Caco-2 (cell line): ENCODE measurements at places on chromosomes 7 and 10. TPM values are rescaled to one million over a fixed set of nuclear protein-coding genes. Genes with fewer than 3 reads are reported as not detected.

DNA sequence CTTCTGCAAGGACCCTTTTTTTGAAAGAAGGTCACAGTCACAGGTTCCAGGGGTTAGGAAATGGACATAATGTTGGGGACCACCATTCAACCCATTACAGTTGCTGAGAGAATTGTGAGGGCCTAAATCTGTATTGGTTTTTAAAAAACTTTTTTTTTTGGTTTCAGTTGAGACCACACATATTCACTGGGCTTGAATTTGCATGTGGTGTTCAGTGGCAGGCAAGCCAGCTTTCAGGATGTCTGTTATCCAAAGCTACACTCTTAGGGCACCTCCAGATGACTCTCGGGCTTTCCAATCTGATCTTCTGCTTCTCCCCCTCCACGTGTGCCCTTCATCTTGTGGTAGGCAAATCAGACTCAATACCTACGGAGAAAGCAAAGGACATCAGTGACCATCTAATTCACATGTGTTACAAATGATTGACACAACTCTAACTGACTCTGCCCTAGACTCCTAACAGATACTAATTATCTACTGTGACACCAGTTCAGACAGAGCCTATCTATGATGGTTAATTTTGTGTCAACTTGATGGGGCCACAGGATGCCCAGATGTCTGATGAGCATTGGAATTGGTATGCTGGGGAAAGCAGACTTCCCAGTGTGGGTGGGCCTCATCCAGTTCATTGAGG lies 93.3 kb upstream of the ELMO1 start:
- H3K4me1 ChIP-seq, result no peaks in the 10 kb centered on the region
- H3K36me3 ChIP-seq, result no peaks in the 10 kb centered on the region
- H3K4me3 ChIP-seq, result no peak overlapping the region
- no peak for DNase-seq
- H3K27ac ChIP-seq, result no peak overlapping the region

DNA sequence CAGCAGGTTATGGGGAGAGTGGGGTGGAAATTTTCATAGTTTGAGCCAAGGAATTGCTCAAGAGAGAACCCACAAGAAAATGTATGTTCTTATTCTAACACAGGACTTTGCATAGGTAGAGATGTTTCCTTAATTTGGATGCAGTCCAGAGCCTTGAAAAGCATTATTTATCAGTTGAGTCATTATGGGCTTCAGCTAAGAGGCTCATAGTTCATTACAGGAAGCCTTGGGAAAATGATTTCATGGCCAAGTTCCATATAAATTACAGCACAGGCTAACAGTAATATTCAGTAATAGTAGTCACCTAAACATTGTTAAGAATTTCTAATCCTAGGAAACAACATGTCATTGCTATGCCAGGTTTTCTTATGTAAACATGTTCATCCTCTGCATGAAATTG lies 131.1 kb upstream of the PTPRZ1 start:
- no peak overlapping the region for H3K27ac ChIP-seq
- DNase-seq, result no peak
- no peaks in the 10 kb centered on the region for H3K36me3 ChIP-seq
- H3K4me1 ChIP-seq, result no peaks in the 10 kb centered on the region
- no peak overlapping the region for H3K4me3 ChIP-seq

- no peaks in the 10 kb centered on the region for H3K36me3 ChIP-seq
- peak; percentile 75 for DNase-seq
- H3K4me3 ChIP-seq, result peak overlapping the region; percentile 21
- no peak overlapping the region for H3K27ac ChIP-seq
Measured at GRCh38 chr7:146115851-146116520, 615 bp upstream of the CNTNAP2 start.

DNA sequence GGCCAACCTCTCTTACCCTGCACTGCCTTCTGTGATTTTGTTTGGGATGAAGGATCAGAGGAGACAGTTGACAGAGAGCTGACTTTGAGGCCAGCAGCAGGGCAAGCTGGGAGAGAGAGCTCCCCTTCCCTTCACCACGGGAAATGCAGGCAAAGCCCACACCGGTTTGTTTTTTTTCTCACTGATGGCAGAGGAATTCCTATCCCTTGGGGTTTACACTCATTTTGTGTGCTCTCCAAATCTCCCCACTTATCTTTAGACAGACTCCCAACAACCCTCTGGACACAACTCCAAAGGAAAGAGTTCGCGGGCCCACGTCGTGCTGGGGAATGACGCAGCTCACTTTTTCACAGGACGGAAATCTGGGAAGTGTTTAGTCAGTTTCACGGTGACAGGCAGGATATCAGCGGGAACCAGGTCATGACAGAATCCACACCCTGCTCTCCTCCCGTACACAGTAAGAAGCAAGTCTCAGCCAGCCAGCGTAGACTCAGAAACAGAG lies 68.3 kb upstream of the FAM171A1 start:
- H3K4me1 ChIP-seq, result peaks cover 7% of the 10 kb centered on the region
- DNase-seq, result peak; percentile 39
- no peak overlapping the region for H3K27ac ChIP-seq
- no peaks in the 10 kb centered on the region for H3K27me3 ChIP-seq
- no peaks in the 10 kb centered on the region for H3K36me3 ChIP-seq

- no peak overlapping the region for H3K4me3 ChIP-seq
- H3K36me3 ChIP-seq, result no peaks in the 10 kb centered on the region
Measured at GRCh38 chr7:22728401-22729029, 1.5 kb downstream of the IL6 start.

- H3K4me1 ChIP-seq, result peaks cover 52% of the 10 kb centered on the region
- H3K27ac ChIP-seq, result peak overlapping the region; percentile 99
- no peak for DNase-seq
- H3K36me3 ChIP-seq, result no peaks in the 10 kb centered on the region; the same call in 1 of the 2 replicates
- H3K27me3 ChIP-seq, result no peaks in the 10 kb centered on the region
- no peak overlapping the region for H3K4me3 ChIP-seq
Measured at GRCh38 chr7:104985259-104985617, 28.8 kb upstream of the KMT2E start.

- no peak overlapping the region for H3K27ac ChIP-seq
- H3K27me3 ChIP-seq, result no peaks in the 10 kb centered on the region; the same call in none of the 2 replicates
- H3K4me3 ChIP-seq, result no peak overlapping the region
- H3K4me1 ChIP-seq, result no peaks in the 10 kb centered on the region
Measured at GRCh38 chr10:70074165-70074564, 21.5 kb downstream of the MACROH2A2 start.

DNA sequence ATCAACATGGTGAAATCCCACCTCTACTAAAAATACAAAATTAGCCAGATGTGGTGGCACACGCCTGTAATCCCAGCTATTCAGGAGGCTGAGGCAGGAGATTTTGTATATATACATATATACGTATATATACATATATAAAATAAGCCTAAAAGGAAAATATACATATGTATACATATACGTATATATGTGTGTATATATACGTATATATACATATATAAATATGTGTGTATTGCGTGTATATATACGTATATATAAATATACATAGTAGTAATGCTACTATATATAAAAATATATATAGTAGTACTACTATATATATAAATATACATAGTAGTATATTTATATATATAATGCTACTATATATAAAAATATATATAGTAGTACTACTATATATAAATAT lies 26.5 kb upstream of the PBLD start:
- no peak for DNase-seq
- 0 out of 2 replicates have a peak, but pooled peaks cover 2% of the 10 kb centered on the region for H3K36me3 ChIP-seq
- H3K4me3 ChIP-seq, result no peak overlapping the region
- H3K27me3 ChIP-seq, result no peaks in the 10 kb centered on the region
- H3K27ac ChIP-seq, result no peak overlapping the region

GRCh38 chr7:103569621-103570305 lies 123.8 kb upstream of the SLC26A5 start:
- peak; percentile 12 for DNase-seq
- peaks cover 40% of the 10 kb centered on the region for H3K4me1 ChIP-seq
- H3K27me3 ChIP-seq, result no peaks in the 10 kb centered on the region

DNA sequence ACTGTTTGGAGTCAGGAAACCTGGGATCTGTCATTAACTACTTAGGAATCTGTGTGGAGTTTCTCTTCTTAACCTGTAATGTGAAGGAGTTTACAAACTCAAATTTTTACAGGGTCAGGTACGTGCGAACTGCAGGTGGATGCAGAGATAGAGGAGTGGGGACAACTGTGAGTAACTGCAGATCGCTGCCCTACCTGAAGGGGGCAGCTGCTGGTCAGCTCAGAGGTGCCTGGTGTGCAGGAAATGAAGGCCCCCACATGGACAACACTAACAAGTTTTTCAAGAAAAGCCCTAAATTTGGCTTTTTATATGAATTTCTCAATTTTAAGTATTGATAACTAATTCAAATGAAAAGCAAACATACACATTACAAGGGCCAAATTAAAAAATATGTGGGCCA lies 380.0 kb downstream of the REEP3 start:
- H3K4me3 ChIP-seq, result no peak overlapping the region
- no peaks in the 10 kb centered on the region for H3K36me3 ChIP-seq
- no peak overlapping the region for H3K27ac ChIP-seq
- H3K27me3 ChIP-seq, result no peaks in the 10 kb centered on the region

DNA sequence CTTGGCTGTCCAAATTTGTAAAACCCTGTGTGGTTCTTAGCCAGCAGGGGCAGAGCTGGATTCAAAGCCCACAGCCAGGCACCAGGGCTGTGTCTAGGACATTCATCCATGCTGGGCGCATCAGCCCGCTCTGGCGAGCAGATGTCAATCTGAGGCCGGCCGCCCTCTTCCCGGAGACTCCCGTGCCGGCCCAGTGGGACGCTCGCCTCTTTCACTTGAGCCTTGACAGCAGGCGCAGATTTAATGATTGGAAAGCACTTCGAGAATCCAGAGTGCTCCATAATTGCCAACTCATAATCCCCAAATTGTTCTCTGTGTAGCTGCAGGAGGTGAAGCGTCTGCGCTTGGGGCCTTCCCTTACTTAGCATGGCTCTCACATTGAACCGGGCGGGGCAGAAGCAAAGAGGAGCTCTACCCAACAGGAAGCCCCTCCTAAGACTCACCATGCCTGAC lies 36.7 kb downstream of the SLIT1 start:
- no peak overlapping the region for H3K4me3 ChIP-seq
- H3K36me3 ChIP-seq, result no peaks in the 10 kb centered on the region
- H3K4me1 ChIP-seq, result no peaks in the 10 kb centered on the region
- no peak for DNase-seq
- H3K27ac ChIP-seq, result no peak overlapping the region

GRCh38 chr7:147833970-147834369 lies 756.6 kb upstream of the C7orf33 start:
- H3K36me3 ChIP-seq, result no peaks in the 10 kb centered on the region
- H3K4me3 ChIP-seq, result no peak overlapping the region
- no peak overlapping the region for H3K27ac ChIP-seq
- H3K27me3 ChIP-seq, result no peaks in the 10 kb centered on the region
- no peaks in the 10 kb centered on the region for H3K4me1 ChIP-seq

- no peak overlapping the region for H3K27ac ChIP-seq
- H3K4me1 ChIP-seq, result no peaks in the 10 kb centered on the region
- H3K36me3 ChIP-seq, result no peaks in the 10 kb centered on the region
- no peak overlapping the region for H3K4me3 ChIP-seq
Measured at GRCh38 chr10:97596101-97597082, 6.9 kb downstream of the C10orf62 start.

GRCh38 chr10:67790534-67791408 lies 47.2 kb downstream of the DNAJC12 start:
- H3K4me3 ChIP-seq, result no peak overlapping the region
- DNase-seq, result no peak
- H3K27me3 ChIP-seq, result no peaks in the 10 kb centered on the region
- H3K36me3 ChIP-seq, result no peaks in the 10 kb centered on the region

DNA sequence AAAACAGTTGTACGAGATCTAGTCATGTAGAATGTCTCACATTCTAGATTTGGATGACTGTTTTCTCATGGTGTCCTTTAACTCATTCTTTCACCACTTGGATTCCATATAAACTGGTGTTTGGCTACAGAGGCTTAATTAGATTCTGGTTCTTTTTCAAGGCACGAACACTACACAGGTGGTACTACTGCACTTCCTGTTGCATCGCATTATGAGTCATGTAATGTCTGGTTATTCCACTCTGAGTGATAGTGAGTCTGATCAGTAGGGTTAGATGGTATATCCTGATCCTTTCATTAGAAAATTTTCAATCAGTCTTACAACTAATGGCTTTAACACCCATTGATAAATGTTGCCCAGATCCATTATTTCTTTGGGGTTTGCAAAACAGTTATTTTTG lies 11.2 kb upstream of the AKAP9 start:
- no peak overlapping the region for H3K27ac ChIP-seq
- H3K4me1 ChIP-seq, result no peaks in the 10 kb centered on the region; the same call in 1 of the 2 replicates
- H3K36me3 ChIP-seq, result no peaks in the 10 kb centered on the region
- H3K4me3 ChIP-seq, result no peak overlapping the region
- no peaks in the 10 kb centered on the region for H3K27me3 ChIP-seq

DNA sequence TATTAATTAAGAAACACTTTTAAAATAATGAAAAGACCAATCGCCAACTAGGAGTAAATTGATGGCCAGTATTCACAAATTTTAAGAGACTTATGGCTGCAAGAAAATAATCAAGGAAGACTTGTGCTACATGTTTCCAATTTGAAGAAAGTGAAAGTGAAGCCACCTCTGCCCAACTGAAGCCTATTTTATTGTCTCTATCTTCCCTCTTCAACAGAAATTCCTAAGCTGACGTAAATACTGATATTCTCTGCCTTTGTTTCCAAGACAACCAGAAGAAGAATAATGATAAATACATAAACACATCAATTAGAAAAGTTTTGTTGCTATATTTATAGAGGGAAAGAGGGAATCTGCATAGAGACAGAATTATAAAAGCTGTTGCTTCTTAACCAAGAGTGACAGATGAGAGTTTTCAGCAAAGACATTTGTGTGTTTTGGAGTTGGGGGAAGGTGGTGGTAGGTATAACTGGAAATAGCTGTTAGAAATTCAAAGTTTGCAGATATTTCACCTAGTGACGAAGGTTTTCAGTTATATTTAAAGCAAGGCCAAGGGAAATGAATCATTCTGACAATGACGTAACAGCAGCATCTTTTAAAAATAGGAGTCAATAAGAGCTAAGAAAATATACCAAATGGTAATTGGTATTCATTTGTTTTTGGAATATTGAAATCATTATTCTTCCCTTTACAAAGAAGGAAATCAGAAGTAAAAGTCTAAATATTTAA lies 576.6 kb upstream of the SORCS1 start:
- no peak overlapping the region for H3K27ac ChIP-seq
- H3K4me3 ChIP-seq, result no peak overlapping the region
- H3K27me3 ChIP-seq, result no peaks in the 10 kb centered on the region
- no peak for DNase-seq

- no peak overlapping the region for H3K4me3 ChIP-seq
- H3K4me1 ChIP-seq, result no peaks in the 10 kb centered on the region
- H3K27me3 ChIP-seq, result no peaks in the 10 kb centered on the region
- no peak overlapping the region for H3K27ac ChIP-seq
- no peak for DNase-seq
- no peaks in the 10 kb centered on the region for H3K36me3 ChIP-seq
Measured at GRCh38 chr7:115059321-115059720, 137.4 kb downstream of the MDFIC start.

GRCh38 chr7:81774551-81774950 lies 4.7 kb upstream of the HGF start:
- no peaks in the 10 kb centered on the region for H3K4me1 ChIP-seq
- H3K27ac ChIP-seq, result no peak overlapping the region
- H3K4me3 ChIP-seq, result no peak overlapping the region
- no peaks in the 10 kb centered on the region for H3K27me3 ChIP-seq
- no peaks in the 10 kb centered on the region for H3K36me3 ChIP-seq

GRCh38 chr10:27464993-27465392 lies 39.1 kb upstream of the RAB18 start:
- no peak overlapping the region for H3K4me3 ChIP-seq
- no peaks in the 10 kb centered on the region for H3K36me3 ChIP-seq
- H3K27ac ChIP-seq, result no peak overlapping the region
- H3K27me3 ChIP-seq, result no peaks in the 10 kb centered on the region

The ABCC2 gene
- 128 and 129 TPM in 2 replicates for total RNA-seq

The ABCA13 gene
- total RNA-seq, result 0.07 and 0.09 TPM in 2 replicates

The SMNDC1 gene
- total RNA-seq, result 51.6 and 52.4 TPM in 2 replicates
